ENCODE measurements at places on chromosomes 4 and X.

DNA sequence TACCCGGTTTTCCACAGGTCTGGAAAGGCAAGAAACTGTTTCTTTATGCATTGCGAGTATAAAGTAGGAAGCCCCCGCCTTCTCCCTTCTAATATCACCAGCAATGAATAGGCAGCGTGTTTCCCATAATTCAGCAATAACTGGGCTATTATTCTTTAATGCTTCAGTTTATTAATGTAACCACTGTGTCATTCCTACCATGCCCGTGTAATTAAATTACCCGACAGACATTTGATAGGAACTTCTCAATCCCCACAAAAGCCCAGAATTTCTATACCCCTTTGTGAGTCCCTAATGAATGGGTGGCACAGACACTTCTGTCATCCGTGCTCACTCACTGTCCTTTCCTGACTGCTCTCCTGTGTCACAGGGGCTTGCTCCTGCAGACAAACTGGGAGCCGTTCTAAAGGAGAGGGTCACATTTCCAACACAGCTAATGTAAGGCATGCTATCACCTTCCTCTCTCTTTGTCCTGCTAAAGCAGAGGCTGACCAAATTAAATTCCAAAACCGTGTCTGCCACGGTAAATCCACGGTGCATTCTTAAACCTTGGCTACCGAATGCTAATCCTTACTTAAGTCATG lies 108.5 kb upstream of the MID1 start:
- no peak for DNase-seq

DNA sequence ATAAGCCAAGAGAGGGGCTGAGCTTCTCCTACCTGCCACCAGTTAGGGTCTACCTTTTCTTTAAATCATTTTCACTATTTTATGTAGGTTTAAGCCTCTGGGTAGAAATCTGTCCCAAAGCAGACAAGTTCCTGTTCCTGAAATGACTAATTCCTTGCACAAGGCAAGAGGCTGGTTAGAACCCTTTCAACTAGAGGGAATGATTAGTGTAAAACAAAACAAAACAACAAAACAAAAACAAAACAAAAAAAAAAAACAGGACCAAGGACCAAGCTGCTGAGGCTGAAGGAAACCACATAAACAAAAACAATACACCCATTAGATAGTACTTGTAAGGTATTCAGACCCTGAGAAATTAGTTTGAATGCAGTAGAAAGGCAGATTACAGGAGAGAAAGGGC lies 62.7 kb downstream of the MAML3 start:
- no peak for DNase-seq

DNA sequence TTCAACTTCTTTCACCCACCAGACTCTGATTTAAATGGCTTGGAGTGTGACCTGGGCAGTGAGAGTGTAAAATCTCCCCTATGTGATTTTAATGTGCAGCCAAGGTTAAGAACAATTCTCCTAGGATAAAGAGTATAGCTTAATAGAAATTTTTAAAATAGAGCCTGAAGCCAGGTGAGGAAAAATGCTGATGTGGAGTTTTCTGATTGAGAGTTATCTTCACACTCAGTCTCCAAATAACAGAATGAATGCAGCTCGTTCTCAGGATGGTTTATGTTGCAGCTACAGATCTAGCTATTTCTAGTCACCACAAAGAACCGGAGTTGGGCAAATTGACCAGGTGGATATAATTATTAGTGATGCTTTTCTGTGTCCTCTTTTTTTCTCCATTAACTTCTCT lies 70.7 kb downstream of the MOSPD2 start:
- DNase-seq, result no peak

DNA sequence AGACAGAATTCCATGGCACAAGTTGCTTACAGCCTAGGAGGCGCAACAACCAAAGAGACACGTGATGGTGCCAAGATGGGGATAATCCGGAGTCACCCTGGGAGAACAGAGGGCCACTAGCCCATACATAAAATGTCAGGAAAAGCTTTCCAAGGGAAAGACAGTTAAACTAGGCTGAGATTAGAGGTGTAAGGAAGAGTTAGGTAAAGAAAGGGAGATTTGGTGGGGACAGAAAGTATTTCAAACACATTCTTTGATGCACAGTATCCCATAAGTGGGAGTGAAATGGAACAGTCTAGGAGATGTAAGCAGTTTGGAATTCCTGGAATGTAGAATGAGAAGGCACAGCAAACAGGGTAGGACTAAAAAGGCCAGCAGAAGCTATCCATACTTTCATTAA lies 860.9 kb upstream of the LCORL start:
- no peak for DNase-seq

- DNase-seq, result no peak
Observed at GRCh38 chr4:5084911-5085475, 33.7 kb downstream of the STK32B start.

- no peak for DNase-seq
Observed at GRCh38 chr4:21628916-21629610, 319.5 kb downstream of the KCNIP4 start.

- no peak for DNase-seq
Observed at GRCh38 chr4:1856943-1857699, 1.2 kb upstream of the LETM1 start.

DNA sequence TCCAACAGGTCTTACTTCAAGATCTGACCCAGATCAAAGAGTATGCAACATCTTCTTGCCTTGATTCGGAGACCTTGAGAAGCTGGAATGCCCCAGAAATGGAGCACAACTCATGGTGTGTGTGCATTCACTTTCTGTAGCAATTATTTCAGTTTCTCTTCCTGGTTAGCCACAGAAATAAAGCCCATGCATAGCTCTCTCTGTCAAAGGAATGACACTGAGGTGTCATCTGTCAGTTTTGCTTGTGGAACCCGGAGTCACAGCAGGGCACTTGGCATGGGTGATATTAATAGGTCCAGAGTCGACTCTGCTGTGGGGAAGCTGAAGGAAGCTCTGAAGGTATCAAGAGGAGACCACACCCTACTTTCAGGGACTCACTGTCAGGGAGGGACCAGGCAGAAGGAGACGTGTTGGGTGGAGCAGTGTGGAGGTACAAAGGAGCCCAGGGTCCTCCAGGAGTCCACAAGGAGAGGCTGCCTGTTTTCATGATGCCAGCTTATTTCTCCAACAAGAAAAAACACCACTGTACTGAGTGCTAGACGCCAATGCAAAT lies 10.7 kb downstream of the CLNK start:
- DNase-seq, result no peak

DNA sequence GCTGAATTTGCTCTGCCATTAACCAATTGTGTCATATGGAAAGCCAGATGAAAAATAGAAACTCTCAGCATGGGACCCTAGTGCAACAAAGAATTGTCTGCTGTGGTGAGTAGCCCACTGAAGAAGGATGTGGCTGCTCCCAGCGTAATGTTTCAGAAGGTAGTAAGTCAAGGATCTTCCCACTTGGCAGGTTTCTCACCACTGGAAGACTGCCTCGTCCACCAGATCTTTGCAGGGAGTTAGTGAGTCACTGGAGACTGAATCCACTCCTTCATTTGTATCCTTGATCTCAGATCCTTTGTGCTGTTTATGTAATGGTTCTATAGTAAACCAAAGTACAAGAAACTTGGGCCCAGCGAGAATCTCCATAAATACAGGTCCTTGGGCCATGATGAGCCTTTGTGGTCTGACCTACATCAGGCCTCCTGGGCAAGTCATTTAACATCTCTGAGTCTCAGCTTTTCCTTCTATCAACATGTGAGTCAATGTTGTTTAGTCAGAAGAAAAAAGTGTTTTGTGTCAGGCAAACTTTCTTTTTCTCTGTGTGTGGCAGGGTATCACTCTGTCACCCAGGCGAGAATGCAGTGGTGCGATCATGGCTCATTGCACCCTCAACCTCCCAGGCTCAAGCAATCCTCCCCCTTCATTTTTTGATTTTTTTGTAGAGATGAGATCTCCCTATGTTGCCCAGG lies 78.0 kb upstream of the CCDC160 start:
- peak; percentile 71 for DNase-seq

GRCh38 chr4:38255572-38255971 lies 295.4 kb downstream of the PTTG2 start:
- no peak for DNase-seq

DNA sequence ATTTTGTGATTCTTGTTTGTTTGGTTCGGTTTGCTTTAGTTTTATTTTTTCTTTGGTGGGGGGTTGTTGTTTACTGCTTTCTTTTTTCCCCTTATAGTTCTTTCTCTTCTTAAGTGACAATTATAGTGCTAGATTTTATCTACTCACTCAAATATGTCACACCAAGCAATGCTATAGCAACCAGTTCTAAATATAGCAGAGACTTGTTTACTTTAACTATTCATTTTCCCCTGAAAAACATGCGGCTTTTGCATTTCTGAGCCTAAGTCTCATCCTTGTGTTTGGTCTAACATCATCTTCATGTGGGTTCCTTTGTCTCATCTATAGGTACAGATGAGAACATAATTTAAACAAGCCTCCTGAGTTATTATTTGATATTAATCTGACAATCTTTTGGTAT lies 676.6 kb downstream of the FAT4 start:
- DNase-seq, result no peak

DNA sequence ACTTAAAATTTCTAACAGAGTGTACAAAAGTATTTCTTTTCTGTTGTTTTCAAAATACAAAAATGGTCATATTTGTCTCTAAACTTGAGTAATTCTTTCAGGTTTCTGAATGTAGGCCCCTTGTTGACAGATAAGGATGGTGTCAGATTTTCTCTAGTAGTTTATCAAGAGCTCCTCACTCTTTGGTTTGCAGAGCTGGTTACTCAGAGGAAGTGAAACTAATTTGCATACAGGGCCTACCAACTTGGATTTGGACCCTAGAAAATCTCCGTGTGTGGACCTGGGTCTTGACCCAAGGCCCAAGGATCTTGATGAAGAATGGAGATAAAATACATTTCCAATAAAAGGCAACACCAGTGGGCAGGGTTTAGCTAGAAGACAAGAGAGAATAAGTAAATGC lies 433 bp upstream of the ADH6 start:
- DNase-seq, result no peak

DNA sequence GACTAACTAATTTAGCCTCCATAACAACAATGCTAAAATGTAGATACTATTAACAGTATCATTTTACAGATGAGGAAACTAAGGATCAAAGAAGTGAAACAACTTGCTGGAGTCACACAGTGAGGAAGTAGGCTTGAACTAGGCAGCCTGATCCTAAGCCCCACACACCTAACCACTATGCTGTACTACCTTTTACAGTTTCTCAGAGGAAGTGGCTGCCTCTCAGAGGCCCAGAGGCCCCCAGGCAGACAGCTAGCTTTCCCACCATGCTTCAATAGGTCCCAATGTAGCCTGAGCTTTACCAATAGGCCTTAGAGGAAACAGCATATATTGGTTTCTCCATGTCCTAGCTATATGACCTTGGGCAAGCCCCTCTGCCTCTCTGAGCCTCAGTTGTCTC lies 69.4 kb upstream of the PJA1 start:
- DNase-seq, result no peak

DNA sequence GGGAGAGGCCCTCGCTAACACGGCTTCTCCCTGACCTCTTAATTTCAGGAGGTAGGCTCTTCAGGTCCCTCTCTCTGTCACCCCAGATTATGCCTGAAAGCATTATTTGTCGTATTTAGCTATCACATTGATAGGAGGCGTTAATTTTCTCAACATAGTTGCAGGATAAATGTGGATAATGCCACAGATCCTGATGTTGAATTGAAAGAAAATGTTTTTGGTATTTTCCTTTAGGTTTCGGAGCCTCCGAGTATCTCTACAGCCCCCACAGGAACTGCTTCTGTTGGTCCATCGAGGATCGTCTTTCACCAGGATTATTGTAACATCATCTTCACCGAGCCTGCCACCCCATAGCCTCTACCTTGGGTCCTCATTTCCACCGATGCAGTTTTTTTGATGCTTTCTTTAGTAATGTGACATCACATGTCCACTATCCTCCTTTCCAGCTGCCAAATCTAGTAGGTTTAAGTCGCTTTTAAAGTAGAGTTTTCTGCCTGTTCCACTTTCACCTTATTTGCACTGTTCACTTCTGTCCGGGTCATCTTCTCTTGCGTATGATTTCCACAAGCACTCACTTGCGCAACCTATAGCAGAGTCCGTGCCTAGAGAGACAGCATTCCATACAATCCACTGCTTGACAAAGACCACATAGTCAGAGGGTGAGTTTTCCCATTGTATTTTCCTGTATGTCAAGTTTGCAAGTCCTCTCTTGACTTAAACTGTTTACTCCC lies 665 bp downstream of the TIGD2 start:
- DNase-seq, result no peak

DNA sequence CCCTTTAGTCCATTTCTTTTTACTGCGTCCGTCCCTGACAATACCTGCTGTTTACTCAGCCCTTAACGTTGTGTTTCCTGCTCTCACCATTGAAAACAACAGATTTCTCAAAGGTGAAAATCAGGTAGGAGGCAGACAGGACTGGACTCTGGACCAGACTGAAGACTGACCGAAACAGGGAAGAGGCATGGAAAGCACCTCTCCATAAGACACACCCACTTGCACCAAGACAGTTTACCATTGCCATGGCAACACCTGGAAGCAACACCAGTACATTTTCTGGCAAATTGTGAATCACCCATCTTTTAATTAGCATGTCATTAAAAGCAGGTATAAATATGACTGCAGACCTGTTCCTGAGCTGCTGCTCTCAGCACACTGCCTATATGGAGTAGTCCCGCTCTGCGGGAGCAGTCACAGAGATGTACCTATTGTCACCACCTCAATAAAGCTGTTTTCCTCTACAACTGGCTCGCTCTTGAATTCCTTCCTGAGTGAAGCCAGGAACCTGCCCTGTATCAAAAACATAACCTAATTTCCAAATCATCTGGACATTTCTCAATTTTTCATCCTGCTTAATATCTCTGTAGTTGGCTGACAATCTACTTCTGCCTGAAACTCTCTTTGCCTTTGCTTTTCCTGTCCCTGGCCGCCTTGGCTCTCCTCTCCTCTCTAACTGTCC lies 117.0 kb downstream of the RNF150 start:
- no peak for DNase-seq

GRCh38 chr4:17494258-17495190 lies 17.4 kb downstream of the QDPR start:
- peak; percentile 5 for DNase-seq

- DNase-seq, result no peak
Observed at GRCh38 chr4:38870098-38870808, 2.6 kb downstream of the FAM114A1 start.

DNA sequence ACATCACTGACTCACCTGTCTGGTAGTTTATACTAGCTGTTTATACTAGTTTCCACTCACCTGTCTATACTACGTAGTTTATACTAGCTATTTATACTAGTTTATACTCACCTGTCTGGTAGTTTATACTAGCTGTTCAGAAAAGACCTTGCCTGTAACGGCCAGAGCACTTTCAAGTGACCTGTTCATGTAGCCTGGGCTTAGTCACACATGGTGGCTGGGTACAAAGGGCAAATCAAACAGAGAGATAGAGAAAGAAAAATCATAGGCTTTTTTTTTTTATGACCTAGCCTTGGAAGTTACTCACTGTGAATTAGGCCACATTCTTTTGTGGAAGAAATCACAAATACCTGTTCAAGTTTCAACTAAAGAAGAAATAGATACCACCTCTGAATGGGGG lies 30.7 kb upstream of the SPANXN4 start:
- no peak for DNase-seq

Data from activated T-cell treated with anti-CD3 and anti-CD28 coated beads, Interleukin-2, amount 50 U/mL, for 72 hours (primary cell).